ENCODE measurements at places on chromosomes 4 and X. TPM values are rescaled to one million over a fixed set of nuclear protein-coding genes. Genes with fewer than 3 reads are reported as not detected.

The LUZP4 gene
- not detected for polyA plus RNA-seq

The SULT1E1 gene
- 134 TPM for polyA plus RNA-seq

The ENPEP gene
- 24.6 TPM for polyA plus RNA-seq

The CCDC158 gene
- 0.52 TPM for polyA plus RNA-seq

Measured in large intestine (tissue), 12 donors.